Testis (tissue), 5 donors: ENCODE measurements at places on chromosomes 11 and 22. TPM values are rescaled to one million over a fixed set of nuclear protein-coding genes. Genes with fewer than 3 reads are reported as not detected.

The SLC35E4 gene
- 11.6 TPM for total RNA-seq

The WNT11 gene
- 4.3 TPM for total RNA-seq

The MN1 gene
- total RNA-seq = 4.3 TPM

The KCNJ11 gene
- 2.1 TPM for total RNA-seq

The ANO9 gene
- 2.9 TPM for total RNA-seq

The CALCA gene
- total RNA-seq = not detected

The UPK3A gene
- total RNA-seq = not detected

The ZNF214 gene
- 7.3 TPM for total RNA-seq

The MS4A6A gene
- 21.6 TPM for total RNA-seq

The APOA4 gene
- total RNA-seq = not detected

The PHF21B gene
- total RNA-seq = 37.9 TPM

The OR6A2 gene
- total RNA-seq = 2.2 TPM

- DNase-seq = no peak
These were observed 16.7 kb downstream of the PAFAH1B2 start for GRCh38 chr11:117160826-117161225.

- no peak for DNase-seq
These were observed 574.3 kb downstream of the NTM start for GRCh38 chr11:131944736-131945135.

- no peak for DNase-seq
These were observed 93.6 kb upstream of the ISX start for GRCh38 chr22:34972191-34972897.

DNA sequence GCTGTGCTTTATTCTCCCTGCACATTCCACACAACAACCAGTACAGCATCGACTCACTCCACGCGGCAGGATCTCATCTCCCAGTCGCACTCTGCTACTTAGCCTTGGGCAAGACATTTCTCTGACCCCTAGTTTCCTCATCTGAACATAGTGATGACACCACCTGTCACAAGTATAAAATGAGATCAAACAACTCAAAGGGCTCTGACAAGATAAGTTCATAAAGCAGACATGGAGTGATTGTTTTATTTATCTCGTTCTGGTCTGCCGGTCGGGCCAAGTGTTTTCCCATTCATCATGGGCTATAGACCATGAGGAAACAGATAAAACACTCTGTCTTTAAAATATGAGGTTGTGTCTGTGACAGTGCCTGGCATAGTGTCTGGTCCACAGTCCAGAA lies 35.0 kb downstream of the DSCAML1 start:
- DNase-seq = no peak

DNA sequence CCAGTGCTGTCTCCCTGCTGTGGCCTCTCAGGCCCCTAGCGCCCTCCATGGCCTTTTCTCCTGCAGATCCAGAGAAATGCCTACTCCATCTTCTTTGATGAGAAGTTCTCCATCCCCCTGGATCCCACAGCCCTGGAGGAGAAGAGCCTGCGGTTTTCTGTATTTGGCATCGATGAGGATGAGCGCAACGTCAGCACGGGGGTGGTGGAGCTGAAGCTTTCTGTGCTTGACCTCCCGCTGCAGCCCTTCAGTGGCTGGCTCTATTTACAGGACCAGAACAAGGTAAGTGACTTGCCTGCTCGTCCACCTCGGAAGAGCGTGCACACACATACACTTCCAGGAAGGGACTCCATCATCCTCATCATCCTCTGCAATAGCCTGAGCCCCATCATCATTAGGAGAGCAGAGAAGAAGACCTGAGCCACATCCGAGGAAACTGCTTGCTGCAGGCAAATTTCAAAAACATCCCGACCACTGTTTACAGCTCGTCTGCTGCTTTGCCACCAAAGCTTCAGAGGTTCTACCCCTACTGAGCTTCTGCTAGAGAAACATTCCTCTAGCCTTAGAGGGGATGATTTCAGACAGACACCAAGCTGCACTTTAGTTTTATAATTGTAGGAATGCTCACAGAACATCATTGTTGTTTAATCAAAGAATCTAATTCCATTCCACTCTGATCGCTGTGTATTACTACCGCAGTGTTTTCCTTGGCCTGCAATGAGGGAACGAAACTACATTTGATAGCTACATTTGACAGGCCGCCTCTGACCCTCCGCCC lies 12.9 kb upstream of the RHOD start:
- DNase-seq = no peak

DNA sequence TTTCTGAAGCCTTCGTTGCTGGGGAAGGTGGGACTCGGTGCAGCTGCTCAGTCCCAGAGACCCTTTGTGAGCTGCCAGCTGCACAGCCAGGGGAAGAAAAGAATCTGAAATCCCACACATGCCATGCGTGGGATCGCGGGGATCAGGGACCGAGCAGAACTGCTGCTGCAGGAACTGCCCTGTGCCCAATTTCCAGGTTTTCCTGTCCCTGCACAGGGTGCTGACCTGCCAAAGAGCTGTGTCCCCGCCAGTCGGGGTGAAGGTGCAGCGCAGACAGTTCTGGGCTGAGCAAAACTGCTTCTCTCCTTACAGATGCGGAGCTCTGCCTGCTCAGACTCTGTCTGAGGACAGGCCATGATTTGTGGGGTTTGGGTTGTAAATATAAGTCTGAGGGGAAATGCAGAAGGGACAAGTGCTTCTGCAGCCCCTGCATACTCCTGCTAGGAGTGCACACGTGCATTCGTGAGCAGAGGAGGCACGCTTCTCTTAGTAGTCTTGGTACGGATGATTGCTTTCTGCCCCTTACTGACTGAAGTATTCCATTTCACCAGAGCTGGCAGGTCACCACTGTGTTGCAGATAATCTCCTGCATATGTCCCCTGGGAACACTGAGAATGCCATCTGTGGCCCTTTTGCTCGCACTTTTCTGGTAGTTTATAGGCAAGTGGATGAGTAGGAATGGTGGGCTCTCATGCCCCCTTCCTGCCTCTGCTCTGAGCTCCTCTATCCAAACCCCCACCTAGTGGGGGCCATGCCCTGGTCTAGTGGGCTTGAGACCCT lies 141.4 kb downstream of the PARVA start:
- DNase-seq = no peak

- no peak for DNase-seq
These were observed 50.4 kb upstream of the PRSS23 start for GRCh38 chr11:86749821-86750401.

GRCh38 chr11:70010774-70011173 lies 67.3 kb upstream of the ANO1 start:
- DNase-seq = no peak

- DNase-seq = no peak
These were observed 74.1 kb downstream of the ADM start for GRCh38 chr11:10379022-10379421.

- DNase-seq = no peak
These were observed 7.3 kb upstream of the AMBRA1 start for GRCh38 chr11:46601129-46601528.

- no peak for DNase-seq
These were observed 67.4 kb downstream of the ANO3 start for GRCh38 chr11:26399336-26399735.

DNA sequence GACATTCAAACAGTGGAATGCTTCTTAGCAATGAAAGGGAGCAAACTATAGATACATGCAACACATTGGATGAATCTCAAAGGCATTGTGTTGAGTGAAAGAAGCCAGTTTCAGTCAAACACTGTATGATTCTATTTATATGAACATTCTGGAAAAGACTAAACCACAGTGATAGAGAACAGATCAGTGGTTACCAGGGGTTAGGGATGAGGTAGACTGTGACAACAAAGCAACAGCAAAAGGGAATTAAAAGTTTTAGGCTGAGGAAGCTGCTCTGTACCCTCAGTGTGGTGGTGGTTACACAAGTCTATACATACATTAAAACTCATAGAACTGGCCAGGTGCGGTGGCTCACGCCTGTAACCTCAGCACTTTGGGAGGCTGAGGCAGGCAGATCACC lies 23.0 kb downstream of the FDX1 start:
- DNase-seq = no peak

GRCh38 chr11:62499944-62500649 lies 46.5 kb downstream of the AHNAK start:
- no peak for DNase-seq

DNA sequence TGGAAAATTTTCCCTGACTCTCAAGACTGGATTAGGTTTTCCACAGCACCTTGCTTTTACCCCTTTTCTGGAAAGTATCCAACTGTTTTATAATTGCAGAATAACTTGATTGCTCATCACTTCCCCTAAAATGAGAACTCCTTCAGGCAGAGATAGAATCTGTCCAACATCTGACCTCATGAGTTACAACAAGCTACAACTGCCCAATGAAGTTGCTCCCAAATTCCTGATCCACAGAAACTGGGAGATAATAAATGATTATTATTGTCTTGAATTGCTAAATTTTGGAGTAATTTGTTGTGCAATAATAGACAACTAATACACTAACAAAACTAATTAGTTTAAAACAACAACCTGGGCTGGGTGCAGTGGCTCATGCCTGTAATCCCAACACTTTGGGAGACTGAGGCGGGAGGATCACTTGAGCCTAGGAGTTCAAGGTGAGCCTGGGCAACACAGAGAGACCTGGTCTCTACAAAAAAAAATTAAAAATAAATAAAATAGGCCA lies 10.0 kb upstream of the CCDC83 start:
- DNase-seq = no peak

DNA sequence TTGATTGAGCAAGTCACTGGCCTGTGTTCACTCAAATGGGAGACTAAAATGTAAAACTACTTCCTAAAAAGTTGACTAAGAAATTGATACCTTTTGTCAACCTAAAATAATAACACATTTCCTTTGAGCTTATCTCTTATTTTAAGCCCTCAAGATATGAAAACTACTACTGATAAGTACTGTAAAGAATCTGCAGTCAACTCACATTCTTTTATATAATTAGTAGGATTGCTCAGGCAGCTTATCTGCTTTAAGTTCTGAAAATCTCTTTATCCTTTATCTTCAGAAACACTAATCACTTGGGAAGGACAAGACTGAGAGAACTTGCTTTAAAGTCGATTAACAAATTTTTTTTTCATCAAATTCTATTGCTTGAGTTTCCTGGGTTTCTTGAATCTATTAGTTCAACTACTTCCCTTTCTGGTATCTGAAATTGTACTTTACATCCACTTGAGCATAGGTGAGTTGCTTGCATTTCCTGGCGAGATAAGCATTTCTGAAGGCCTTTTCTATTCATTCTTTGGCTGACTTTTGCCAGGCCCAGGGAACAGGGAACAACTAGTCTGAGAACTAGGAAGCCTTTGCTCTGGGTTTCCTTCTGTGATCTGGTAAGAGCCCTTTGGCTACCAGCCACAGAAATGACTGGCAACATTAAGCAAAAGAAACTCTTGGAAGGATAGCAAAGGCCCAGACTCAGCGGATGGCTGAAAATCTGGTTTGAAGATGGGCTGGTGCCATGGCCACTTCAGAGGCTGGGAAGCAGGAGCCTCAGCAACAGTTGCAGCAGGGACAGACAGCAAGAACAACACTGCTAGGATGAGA lies 19.3 kb upstream of the CSRP3 start:
- no peak for DNase-seq

DNA sequence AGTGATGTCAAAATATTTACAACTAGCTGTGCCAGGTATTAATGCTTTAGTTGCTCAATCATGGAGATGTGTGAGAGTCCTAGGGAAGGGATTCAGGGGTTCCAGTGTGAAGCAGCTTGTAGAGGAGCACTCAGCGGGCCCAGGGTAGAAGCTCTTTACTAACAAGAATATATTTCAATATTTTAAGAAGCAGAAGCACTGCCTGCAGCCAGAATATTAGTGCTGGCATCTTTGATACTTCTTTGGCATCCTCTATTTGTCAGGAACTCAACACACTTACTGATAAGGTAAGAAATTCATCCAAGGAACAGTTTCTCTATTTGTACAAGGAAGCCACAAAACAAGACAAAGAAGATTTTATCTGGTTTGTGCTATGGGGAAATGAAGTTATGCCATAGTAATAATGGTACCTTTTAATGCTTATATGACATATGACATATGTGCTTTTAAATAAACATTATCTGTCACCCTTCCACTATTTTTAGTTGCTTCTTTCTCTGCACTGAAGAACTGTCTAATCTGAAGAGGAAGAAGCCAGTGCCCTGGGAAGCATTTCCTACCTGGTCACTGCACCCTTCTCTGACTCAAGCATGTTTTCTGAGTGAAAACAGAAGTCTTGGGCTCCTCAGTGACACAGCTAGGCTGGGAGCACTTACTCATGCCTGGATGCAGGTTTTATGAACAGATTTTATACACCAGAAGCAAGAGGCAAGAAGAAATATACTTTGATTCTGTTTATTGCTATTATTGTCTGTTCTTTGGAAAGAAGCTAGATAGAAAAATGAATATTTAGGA lies 388.1 kb upstream of the CCDC90B start:
- DNase-seq = no peak

GRCh38 chr11:69075421-69076128 lies 26.8 kb downstream of the TPCN2 start:
- DNase-seq = peak; percentile 84

DNA sequence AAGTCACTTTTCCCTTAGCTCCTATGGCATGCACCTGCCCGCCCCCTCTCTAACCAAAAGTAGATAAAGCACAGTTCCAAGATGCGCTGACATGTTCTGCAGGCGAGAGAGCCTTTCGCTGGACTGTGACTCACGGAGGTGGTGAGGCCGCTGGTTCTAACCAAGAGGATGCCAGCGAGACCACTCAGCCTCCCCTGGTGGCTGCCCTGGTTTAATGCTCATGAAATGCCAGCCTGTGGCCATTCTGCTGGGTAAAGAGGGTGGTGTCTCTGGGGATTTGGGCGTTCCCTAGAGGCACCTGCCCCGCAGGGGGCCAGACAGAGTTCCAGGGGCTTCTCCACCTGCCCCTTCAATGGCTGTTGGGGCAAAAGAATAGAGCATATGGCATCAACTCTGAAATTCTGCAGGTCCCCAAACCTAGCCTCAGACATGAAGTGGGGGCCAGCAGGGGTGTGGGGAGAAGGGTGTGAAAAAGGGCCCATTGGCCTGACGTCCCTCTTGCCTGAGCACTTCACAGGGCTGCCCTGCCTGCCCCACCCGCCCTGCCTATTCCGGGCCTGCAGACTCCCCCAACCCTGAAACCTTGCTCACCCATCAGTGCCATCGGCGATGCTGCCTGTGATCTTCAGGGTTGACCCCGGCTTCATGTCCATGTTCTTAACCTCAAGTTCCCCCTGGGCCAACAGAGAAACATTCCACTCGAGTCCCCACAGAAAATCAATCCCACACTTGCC lies 8.5 kb downstream of the LGALS2 start:
- no peak for DNase-seq

DNA sequence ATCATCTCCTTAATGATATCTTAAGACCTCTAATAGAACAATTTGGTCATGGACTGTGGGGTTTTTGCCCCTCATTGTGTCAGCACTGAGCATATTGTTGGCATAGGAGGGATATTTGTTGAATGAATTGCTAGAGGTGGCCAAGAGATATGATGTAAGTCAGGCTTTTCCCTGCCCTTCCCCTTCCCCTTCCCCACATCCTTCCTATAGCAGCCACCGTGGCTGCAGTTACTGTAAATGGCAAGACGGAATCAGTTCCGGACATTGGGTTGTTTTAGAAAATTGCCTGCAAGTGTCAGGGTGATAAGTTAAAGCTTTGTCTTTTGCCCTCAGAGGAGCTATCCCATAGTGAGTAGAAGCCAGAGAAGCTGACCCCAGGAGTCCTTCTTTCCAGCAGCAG lies 23.0 kb downstream of the LIMK2 start:
- DNase-seq = no peak

- no peak for DNase-seq
These were observed 12.4 kb downstream of the DRD2 start for GRCh38 chr11:113462830-113463229.

GRCh38 chr22:40412441-40412840 lies 42.0 kb downstream of the SGSM3 start:
- DNase-seq = no peak

- DNase-seq = no peak
These were observed 3.3 kb downstream of the RIC8A start for GRCh38 chr11:210803-211180.
